Dermis microvascular lymphatic vessel endothelial cell (primary cell): ENCODE measurements at places on chromosomes 2 and 18. TPM values are rescaled to one million over a fixed set of nuclear protein-coding genes. Genes with fewer than 3 reads are reported as not detected.

Gene IL1A
- not detected in 2 replicates for total RNA-seq

Gene SNX17
- 109 and 164 TPM in 2 replicates for total RNA-seq

Gene DCDC2C
- 0.13 TPM in 2 replicates for total RNA-seq

Gene UGT1A8
- not detected in 2 replicates for total RNA-seq

Gene EMILIN2
- 1.3 and 2.1 TPM in 2 replicates for total RNA-seq

Gene UGT1A9
- not detected in 2 replicates for total RNA-seq

Gene FZD7
- total RNA-seq, result under 0.01 and 0.13 TPM in 2 replicates
